ENCODE measurements at places on chromosomes 2 and 18.

DNA sequence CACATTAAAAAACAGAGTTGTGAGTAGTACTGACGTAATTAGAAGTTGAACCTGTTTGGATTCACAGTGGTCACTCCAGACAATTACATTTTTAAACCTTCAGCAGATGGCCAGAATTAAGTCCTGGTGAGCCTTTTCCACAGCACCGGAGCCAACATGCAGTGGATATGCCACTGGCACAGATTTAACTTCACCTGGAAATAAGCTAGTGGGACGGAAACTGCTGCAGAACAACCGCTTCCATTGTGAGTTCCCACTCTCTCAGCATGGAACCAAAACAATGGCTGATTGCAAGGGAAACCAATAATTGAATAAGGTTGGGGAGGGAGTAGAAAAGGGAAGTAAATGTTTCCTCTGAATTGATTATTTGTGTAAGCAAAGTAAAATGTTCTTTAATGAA, 515.1 kb downstream of the STK39 start:
- no peak for DNase-seq

DNA sequence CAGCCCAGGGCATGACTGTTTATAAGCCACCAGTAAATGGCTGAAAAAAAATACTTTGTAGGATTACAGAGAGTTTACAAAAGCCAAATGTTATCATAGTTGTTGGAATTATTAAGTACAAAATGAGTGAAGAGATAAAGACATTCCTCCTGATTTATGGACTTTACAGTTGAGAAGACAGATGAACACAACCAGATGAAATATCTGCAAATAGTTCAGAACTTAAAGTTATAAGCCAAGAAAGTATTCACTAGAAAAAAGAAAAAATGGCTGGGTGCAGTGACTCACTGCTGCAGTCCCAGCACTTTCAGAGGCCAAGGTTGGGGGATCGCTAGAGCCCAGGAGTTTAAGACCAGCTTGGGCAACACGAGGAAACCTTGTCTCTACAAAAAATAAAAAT, 11.2 kb downstream of the PMAIP1 start:
- peak; percentile 78 for DNase-seq

- peak; percentile 64 for DNase-seq
Measured at GRCh38 chr2:217622205-217623060, 380.4 kb downstream of the TNS1 start.

- DNase-seq = no peak
Measured at GRCh38 chr2:95292623-95293260, 4.4 kb upstream of the KCNIP3 start.

DNA sequence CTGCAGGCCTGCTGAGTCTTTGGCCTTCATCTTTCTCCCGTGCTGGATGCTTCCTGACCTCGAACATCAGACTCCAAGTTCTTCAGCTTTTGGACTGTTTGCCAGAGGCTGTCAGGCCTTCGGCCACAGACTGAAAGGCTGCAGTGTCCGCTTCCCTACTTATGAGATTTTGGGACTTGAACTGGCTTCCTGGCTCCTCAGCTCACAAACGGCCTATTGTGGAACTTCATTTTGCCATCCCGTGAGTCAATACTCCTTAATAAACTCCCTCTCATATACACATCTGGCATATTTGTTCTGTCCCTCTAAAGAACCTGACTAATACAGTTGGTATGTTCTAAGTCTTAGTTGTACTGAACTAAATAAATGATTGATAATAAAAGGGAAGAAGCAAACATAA, 702.8 kb upstream of the LINC00305 start:
- DNase-seq = no peak

- DNase-seq = no peak
Measured at GRCh38 chr2:102927854-102928267, 166.0 kb downstream of the TMEM182 start.

DNA sequence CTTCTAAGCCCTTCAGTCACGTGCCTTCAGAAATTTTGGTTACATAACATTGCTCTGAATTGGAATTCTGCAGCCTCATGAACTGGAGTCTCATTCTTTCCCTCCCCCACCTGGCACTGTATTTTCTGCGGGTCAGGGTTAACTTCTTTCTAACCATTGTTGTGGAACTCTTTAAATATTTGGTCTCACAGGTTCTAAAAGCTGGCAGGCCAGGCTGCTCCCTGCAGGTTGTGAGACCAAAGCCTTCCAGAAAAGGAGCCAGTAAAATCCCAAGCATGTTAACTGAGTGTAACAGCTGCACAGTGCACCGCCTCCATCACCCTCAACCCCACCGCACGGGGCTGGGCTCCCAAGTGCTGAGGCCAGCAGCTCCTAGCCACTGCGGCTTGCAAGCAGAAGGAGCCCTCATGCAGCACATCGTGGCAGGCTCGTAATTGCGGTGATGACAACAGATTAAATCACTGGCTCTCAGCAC, 174.1 kb upstream of the ALPP start:
- DNase-seq = peak; percentile 51

GRCh38 chr2:1839066-1839756, 94.9 kb upstream of the PXDN start:
- DNase-seq = no peak

GRCh38 chr2:235614900-235615712, 121.3 kb downstream of the AGAP1 start:
- peak; percentile 77 for DNase-seq

Measured in choroid plexus epithelial cell (primary cell).